ENCODE measurements at places on chromosomes 12 and 14. TPM values are rescaled to one million over a fixed set of nuclear protein-coding genes. Genes with fewer than 3 reads are reported as not detected.

GRCh38 chr12:111773801-111774551, 7.2 kb downstream of the ALDH2 start:
- H3K27me3 ChIP-seq: no peaks in the 10 kb centered on the region
- H3K27ac ChIP-seq: peak overlapping the region; percentile 90
- H3K4me1 ChIP-seq: peaks cover 76% of the 10 kb centered on the region
- H3K36me3 ChIP-seq: peaks cover 5% of the 10 kb centered on the region
- peak overlapping the region; percentile 11 for H3K4me3 ChIP-seq
- peak; percentile 93 for DNase-seq

DNA sequence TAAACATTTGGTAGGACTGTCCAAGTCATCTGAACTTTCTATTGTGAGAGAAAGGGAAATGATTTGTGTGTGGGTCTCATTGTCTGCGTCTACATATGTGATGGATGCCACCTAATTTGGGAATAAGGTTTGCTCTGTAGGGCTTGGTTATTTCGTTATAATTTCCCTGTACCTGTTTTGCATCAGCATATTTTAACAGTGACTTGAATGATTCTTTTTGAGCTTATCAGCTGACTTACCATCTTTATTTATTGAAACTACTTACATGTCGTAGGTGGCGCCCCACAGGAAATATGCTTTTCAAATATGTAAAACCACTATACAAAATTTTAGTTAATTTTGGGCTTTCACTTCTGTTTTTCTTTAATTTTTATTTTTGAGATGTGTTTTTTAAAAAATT, 56.5 kb upstream of the BCAT1 start:
- H3K27ac ChIP-seq: no peak overlapping the region
- H3K27me3 ChIP-seq: no peaks in the 10 kb centered on the region
- no peaks in the 10 kb centered on the region for H3K36me3 ChIP-seq
- H3K4me1 ChIP-seq: peaks cover 3% of the 10 kb centered on the region
- no peak for DNase-seq

DNA sequence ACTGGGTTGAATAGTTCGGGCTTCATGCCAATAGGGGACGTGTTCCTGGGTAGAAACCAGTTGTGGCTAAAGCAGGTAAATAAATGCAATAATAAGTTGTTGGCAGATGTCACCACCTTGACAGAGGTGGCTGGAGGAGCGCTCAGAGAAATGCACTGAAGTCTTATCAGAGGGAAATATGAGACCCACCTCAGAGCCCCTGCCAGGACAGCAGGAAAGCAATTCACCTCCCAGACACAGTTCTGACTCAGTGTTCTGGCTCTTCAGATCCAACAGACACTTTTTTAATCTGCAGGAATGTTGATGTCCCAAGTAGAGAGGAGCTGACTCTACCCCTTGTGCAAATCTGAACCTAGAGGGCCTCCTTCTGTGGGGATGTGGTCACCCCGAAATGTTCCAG, 687.1 kb upstream of the FBXO33 start:
- no peaks in the 10 kb centered on the region for H3K4me1 ChIP-seq
- H3K27me3 ChIP-seq: no peaks in the 10 kb centered on the region
- no peak overlapping the region for H3K4me3 ChIP-seq
- no peak overlapping the region for H3K27ac ChIP-seq
- no peaks in the 10 kb centered on the region for H3K36me3 ChIP-seq

- no peaks in the 10 kb centered on the region for H3K4me1 ChIP-seq
- no peaks in the 10 kb centered on the region for H3K27me3 ChIP-seq
- H3K4me3 ChIP-seq: no peak overlapping the region
- DNase-seq: no peak
- no peak overlapping the region for H3K27ac ChIP-seq
- peaks cover 28% of the 10 kb centered on the region for H3K36me3 ChIP-seq
Observed at GRCh38 chr12:66247741-66248140, 54.6 kb upstream of the HELB start.

DNA sequence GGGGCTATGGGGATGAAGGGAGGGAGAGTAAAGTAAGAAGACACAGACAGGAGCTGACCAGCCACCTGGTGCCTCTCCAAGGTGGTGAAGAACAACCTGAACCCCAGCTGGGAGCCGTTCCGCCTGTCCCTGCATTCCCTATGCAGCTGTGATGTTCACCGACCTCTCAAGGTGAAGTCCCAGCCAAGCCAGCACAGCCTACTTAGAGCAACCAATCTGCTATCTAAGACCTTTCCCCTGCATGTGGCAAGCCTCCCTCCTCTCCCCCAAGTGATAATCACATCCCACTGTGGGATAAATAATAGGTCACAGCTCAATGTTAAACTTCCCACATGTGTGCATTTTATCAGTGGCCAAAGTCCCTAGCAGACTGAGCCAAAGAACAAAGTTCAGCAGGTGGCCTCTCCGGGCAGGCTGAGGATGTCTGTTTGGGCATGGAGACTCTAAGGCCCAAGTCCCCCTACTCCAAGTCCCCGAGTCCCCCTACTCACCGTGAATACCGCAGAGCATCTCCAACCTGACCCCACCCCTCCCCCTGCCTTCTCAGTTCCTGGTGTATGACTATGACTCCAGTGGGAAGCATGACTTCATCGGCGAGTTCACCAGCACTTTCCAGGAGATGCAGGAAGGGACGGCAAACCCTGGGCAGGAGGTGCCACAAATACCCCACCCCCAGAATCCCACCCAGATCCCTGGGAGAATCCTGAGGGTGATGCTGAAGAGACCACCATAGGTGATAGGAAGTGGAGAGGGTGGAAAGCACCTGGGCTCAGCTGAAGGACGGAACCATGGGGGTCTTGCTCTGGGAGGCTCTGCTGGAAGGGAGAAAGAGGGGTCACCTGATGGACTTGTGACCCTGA, 3.5 kb downstream of the CPNE6 start:
- H3K4me1 ChIP-seq: peaks cover 7% of the 10 kb centered on the region
- H3K27me3 ChIP-seq: peaks cover 8% of the 10 kb centered on the region

The SYNDIG1L gene
- total RNA-seq: 0.91 TPM

GRCh38 chr14:99821519-99822508, 28.6 kb downstream of the EML1 start:
- no peak overlapping the region for H3K27ac ChIP-seq
- no peaks in the 10 kb centered on the region for H3K27me3 ChIP-seq
- DNase-seq: no peak
- no peaks in the 10 kb centered on the region for H3K36me3 ChIP-seq
- no peak overlapping the region for H3K4me3 ChIP-seq
- H3K4me1 ChIP-seq: peaks cover 16% of the 10 kb centered on the region

The LALBA gene
- total RNA-seq: not detected

The TMEM30B gene
- 34.4 TPM for total RNA-seq

The GRIN2B gene
- total RNA-seq: not detected

GRCh38 chr12:42056130-42056529, 88.5 kb downstream of the GXYLT1 start:
- H3K27me3 ChIP-seq: no peaks in the 10 kb centered on the region
- no peaks in the 10 kb centered on the region for H3K36me3 ChIP-seq
- H3K4me1 ChIP-seq: no peaks in the 10 kb centered on the region
- no peak overlapping the region for H3K27ac ChIP-seq
- no peak for DNase-seq

DNA sequence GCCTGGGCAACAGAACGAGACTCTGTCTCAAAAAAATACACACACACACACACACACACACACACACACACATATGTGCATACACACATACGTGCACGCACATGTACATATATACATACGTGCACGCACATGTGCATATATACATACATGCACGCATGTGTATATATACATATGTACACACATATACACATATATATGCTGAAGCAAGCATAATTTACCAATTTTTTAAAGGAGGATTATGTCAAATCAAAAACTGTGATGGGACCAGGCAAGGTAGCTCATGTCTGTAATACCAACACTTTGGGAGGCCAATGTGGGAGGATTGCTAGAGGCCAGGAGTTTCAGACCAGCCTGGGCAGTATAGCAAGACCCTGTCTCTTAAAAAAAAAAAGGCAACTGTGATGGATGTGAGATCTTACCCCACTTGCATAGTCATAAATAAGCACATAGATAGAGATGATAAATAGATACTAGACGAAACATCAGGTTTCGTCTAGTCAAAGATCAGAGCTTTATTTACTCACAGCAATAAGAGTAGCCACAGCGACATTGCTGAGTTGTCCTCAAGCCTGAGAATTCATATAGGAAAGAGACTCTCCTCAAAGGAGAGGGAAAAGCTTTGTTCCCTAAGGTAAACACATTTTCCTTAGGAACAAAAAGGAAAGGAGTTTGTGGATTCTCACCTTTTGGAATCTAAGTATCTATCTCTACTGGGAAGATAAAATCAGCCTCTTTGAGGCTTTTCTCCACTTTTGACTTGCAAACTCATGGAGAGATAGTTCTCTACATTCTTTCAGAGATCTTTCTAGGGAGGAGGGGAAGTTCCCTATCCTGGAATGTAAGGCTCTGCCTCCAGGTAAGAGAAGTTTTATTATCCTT, 74.7 kb upstream of the AMN1 start:
- no peak for DNase-seq
- no peak overlapping the region for H3K27ac ChIP-seq
- no peaks in the 10 kb centered on the region for H3K4me1 ChIP-seq
- H3K4me3 ChIP-seq: no peak overlapping the region
- no peaks in the 10 kb centered on the region for H3K36me3 ChIP-seq

The PLBD1 gene
- 22.0 TPM for total RNA-seq
